ENCODE measurements at places on chromosomes 2 and 18. TPM values are rescaled to one million over a fixed set of nuclear protein-coding genes. Genes with fewer than 3 reads are reported as not detected.

COLEC12 gene
- total RNA-seq = 3.9 TPM

SPC25 gene
- total RNA-seq = 2.9 TPM

MAB21L4 gene
- not detected for total RNA-seq

ACOXL gene
- not detected for total RNA-seq

SDC1 gene
- 68.0 TPM for total RNA-seq

LANCL1 gene
- total RNA-seq = 33.8 TPM

EML6 gene
- total RNA-seq = 0.32 TPM

DSEL gene
- total RNA-seq = 101 TPM

PLCD4 gene
- 2.2 TPM for total RNA-seq

LRRTM4 gene
- total RNA-seq = not detected

CRYGD gene
- not detected for total RNA-seq

DNAJC5G gene
- total RNA-seq = not detected

CFAP65 gene
- total RNA-seq = not detected

PRKAG3 gene
- not detected for total RNA-seq

IL1F10 gene
- total RNA-seq = not detected

MAL gene
- not detected for total RNA-seq

LIMS4 gene
- total RNA-seq = 37.7 TPM

VWA3B gene
- not detected for total RNA-seq

FLACC1 gene
- 0.64 TPM for total RNA-seq

SAG gene
- not detected for total RNA-seq

XDH gene
- total RNA-seq = 0.32 TPM

SNRNP27 gene
- total RNA-seq = 44.9 TPM

IL1RN gene
- not detected for total RNA-seq

ANO7 gene
- 0.64 TPM for total RNA-seq

DSG2 gene
- 2.6 TPM for total RNA-seq

TBC1D8 gene
- 10.6 TPM for total RNA-seq

GULP1 gene
- 118 TPM for total RNA-seq

FOXI3 gene
- not detected for total RNA-seq

STEAP3 gene
- total RNA-seq = 14.5 TPM

RNF25 gene
- total RNA-seq = 38.4 TPM

ELMOD3 gene
- 15.8 TPM for total RNA-seq

PSMA8 gene
- total RNA-seq = not detected

L3MBTL4 gene
- total RNA-seq = not detected

SCN3A gene
- under 0.01 TPM for total RNA-seq

PIEZO2 gene
- 1.7 TPM for total RNA-seq

VWC2L gene
- under 0.01 TPM for total RNA-seq

ZCCHC2 gene
- 5.5 TPM for total RNA-seq

HOXD13 gene
- total RNA-seq = not detected

TMEM169 gene
- total RNA-seq = 0.43 TPM

CUL3 gene
- 82.5 TPM for total RNA-seq

AMER3 gene
- total RNA-seq = not detected

CLHC1 gene
- total RNA-seq = 14.8 TPM

ARHGEF33 gene
- 0.43 TPM for total RNA-seq

SERPINB3 gene
- not detected for total RNA-seq
